ENCODE measurements at places on chromosomes 7 and 10. TPM values are rescaled to one million over a fixed set of nuclear protein-coding genes. Genes with fewer than 3 reads are reported as not detected.
A peak's percentile ranks its signal among the peaks of the same experiment; 100 is the strongest.

Gene MSMB
- not detected for polyA plus RNA-seq

- peak; percentile 45 for DNase-seq
These were observed at the start of gene FAM20C for GRCh38 chr7:191981-192649. TSS of gene FAM20C (plus strand) at chr7:192571. CDS start at chr7:193200, 629 bp downstream.

- no peak for DNase-seq
These were observed 271.4 kb downstream of the PARD3 start for GRCh38 chr10:34543716-34544115.

Gene ELFN1
- polyA plus RNA-seq, result 10.6 TPM

Gene STEAP4
- 0.08 TPM for polyA plus RNA-seq

DNA sequence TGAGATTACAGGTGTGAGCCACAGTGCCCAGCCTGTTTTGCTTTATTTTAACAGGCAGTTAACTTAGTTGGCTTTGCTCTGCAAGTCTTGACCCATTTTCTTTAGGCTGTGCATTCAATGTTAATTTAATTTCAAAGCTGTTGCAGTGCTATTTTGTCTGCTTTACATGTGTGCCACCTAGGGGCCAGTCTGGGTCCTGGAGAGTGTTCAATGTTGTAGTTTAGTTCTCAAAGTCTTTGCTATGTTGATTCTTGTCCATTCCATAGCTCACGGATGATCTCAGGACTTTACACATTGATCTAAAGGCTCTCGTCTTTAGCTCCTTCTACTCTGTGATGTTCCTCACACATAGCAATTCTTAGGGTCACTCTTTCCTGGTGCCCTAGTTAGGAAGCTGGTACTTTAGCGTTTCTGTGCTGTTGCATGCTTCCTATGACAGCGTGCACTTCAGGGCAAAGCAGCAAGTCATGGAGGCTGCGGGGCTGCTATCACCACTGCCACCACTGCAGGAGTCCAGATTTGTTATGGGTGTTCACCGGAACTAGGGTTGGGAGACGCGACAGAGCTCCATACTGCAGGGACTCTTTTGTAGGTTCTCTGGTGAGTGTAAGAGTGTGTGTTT is 16.4 kb upstream of the ABCA13 start:
- DNase-seq, result no peak
